ENCODE measurements at places on chromosomes 4 and X. TPM values are rescaled to one million over a fixed set of nuclear protein-coding genes. Genes with fewer than 3 reads are reported as not detected.

GRCh38 chrX:136256026-136256425, 4.8 kb upstream of the MAP7D3 start:
- no peak for DNase-seq

DNA sequence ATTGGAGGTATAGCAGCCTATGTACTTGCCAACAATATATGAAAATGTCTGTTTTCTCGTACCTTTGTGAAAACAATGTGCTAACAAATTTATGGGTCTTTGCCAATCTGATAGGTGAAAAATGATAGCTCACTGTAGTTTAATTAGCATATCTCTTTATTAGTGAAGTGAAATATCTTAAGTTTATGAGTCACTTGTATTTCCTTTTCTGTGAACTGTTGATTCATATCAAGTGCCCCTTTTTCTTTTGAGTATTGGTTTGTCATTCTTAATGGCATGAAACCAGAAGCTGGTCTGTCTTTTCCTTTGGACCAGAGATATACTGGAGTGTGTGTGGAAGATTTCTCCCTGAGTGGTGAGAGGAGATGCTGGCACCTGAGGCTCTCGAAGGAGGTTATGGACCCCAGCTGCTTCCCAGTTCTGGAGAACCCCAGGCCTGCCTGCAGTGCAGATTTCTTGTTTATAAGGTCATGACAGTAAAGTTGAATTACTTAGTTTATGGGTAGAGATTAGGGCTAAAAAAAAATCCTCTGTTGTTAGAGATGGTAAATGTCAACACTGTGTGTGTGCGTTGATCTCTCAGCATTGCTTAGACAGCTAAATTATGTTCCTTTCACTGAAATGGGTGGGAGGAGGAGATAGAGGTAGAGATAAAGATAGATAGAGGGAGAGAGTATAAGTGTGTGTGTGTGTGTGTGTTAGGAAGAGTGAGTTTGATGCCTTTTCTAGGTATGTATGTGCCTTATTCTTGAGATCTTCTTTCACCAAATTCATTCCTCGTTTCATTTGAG, 89.9 kb downstream of the REPS2 start:
- no peak for DNase-seq

- DNase-seq = peak; percentile 47
Observed at GRCh38 chrX:2664502-2664901, 26.6 kb upstream of the CD99 start.

DNA sequence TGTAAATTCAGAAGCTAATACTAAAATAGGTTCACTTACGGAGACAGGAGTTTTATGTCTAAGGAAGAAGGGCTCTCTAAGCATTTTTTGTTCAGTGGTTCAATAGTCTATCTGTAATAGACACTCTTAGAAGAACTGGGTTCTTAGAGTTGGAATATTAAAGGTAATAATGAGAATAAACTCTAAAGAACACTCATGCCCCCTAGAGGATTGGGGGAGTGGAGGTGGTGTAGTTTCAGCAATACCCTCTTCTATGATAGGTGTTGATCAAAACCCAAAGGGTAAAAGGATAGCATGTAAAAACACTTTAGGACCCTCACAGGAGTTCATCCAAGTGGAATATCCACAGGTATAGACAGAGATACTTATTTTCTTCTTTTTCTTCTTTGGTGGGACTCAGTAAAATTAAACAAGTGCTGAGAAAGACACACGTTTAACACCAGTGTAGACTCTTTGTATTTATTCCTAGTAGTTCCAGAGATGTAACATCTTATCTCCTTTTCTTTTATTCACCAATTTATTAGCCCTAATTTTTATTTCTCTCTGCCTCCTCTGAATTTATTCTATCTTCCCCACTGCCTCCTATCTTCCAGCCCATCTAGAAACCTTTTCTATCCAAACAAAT, 25.7 kb upstream of the MND1 start:
- no peak for DNase-seq

DNA sequence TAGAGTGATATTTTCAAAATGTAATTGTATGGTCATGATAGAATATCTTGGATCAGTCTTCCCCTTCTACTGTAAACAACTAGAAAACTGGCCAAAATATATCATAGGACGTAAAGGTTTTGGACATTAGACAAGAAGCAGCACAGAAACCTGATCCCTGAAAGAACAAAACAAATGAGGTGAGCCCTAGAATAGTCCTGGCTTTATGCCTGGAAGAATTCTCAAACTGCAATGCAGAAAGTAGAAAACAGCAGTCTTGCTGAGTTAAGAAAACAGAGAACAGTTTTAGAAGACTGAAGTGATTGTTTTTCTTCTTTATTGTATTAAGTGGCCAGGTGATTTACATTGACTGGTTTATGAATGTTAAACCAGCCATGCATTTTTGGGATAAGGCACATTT, 19.5 kb downstream of the NSUN7 start:
- DNase-seq = no peak

GRCh38 chrX:103211012-103211715, 3.7 kb upstream of the BEX4 start:
- no peak for DNase-seq

DNA sequence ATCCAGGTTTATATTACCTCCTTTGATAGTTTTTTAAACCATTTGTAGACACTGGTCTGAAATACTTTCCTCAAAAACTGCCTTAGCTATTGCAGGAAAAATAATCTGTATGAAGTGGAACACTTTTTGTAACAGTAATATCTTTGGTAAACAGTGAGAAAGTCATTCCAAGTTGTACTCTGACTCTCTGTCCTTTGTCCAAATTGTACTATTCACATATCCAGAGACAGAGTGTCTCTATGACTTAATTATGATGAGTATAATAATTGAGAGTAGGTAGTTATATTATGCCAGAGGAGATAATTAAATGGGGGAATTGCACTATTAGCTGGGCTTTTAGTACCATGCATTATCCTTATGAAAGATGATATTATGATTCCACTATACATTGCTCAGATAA, 112.6 kb upstream of the LCORL start:
- DNase-seq = no peak

GRCh38 chr4:156298230-156298629, 344.6 kb upstream of the CTSO start:
- no peak for DNase-seq

DNA sequence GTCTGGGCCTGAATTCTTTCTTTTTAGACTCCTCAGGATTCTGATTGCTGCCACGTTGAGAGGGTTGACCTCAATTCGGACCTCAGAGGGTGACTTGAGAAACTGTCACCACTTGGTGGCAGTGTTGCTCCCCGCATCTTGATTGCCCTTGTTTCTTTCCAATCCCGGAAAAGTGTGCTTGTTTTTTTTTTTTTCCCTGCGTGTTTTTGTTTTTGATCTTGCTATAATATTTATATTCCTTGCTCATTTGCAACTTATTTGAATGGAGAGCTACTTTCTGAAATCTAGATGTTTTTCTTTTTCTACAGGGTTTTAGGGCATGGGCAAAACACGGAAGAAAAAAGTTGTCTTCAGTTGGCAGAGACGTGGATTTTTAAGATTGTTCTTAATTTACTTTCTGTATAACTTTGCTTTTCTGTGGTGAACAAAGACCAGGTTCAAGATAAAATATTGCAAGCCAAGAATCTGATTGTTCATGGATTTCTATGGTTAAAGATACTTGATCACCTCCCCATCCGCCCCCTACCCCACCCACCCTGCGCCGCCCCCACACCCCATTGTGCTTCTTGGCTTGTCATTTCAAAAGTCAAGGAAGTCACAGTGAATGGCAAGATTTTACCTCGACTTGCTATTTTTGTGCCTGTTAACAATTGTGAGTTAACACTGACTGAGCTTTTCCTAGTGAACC, 102.0 kb downstream of the PTTG2 start:
- DNase-seq = peak; percentile 86

GRCh38 chr4:16598597-16599206, 299.7 kb downstream of the LDB2 start:
- no peak for DNase-seq

The SMIM31 gene
- not detected for total RNA-seq

The CLGN gene
- total RNA-seq = 0.21 TPM

The BOD1L1 gene
- 52.6 TPM for total RNA-seq

The UGT8 gene
- total RNA-seq = 1.1 TPM

The ANXA10 gene
- total RNA-seq = not detected

The GPC4 gene
- 32.7 TPM for total RNA-seq

The GRIA3 gene
- 7.2 TPM for total RNA-seq

The COL25A1 gene
- total RNA-seq = 2.2 TPM
